ENCODE measurements at places on chromosomes 12 and 14.

DNA sequence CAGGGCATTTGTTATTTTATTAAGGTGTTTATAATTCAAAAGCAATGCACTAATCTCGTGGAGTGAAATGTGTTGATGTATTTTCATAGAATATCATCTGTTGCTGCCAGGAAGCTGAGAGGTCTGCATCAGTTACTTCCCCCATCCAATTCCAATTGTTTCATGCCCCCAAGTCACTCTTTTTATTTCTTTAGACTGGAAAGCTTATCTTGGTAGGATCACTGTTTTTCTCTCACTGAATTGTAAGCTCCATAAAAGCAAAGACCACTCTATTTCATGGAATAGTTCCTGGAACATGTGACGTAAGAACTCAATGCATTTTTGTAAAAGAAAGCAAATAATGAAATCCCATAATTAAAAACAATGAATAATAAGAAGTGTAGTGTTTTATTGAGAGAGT is 420.2 kb downstream of the TRHDE start:
- no peak for DNase-seq

GRCh38 chr12:121628037-121628436 is 1.7 kb downstream of the ORAI1 start:
- DNase-seq, result no peak

DNA sequence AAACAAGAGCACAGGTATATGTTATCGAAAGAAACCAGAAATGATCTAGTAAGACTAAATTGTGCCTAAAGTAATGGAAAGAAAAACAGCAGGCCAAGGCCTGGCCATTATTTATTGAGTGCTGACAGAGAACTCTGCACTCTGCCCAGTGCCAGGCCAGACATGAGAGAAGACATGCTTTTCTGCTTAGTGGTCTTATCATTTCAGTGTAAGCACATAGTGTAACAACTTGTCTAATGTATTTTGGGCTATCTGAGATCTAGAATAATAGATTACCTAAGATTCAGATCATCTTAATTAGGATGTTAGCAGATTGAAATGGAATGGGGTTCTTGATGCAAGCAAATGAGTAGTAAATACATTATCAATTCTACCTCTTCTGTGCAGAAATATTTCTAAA is 278.3 kb downstream of the AKAP6 start:
- no peak for DNase-seq

DNA sequence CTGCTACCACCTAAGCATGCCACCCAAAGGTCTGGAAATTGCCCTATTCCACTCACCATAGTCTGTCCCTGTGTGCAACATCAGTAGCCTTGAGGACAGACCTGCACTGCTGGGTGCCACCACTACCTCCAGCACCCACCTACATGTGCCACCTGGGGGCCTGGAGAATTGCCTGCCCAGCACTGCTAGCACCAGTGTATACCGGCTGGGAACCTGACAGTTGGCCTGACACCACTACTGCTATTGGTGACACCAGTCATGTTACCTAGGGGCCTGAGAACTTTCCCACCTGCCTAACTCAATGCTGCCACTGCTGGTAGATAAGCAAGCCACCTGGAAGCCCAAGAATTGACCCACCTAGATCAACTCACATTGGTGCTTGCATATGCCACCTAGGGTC is 60.8 kb downstream of the CD163L1 start:
- DNase-seq, result no peak

- no peak for DNase-seq
Observed at GRCh38 chr12:46830731-46831334, 5.0 kb upstream of the SLC38A4 start.

DNA sequence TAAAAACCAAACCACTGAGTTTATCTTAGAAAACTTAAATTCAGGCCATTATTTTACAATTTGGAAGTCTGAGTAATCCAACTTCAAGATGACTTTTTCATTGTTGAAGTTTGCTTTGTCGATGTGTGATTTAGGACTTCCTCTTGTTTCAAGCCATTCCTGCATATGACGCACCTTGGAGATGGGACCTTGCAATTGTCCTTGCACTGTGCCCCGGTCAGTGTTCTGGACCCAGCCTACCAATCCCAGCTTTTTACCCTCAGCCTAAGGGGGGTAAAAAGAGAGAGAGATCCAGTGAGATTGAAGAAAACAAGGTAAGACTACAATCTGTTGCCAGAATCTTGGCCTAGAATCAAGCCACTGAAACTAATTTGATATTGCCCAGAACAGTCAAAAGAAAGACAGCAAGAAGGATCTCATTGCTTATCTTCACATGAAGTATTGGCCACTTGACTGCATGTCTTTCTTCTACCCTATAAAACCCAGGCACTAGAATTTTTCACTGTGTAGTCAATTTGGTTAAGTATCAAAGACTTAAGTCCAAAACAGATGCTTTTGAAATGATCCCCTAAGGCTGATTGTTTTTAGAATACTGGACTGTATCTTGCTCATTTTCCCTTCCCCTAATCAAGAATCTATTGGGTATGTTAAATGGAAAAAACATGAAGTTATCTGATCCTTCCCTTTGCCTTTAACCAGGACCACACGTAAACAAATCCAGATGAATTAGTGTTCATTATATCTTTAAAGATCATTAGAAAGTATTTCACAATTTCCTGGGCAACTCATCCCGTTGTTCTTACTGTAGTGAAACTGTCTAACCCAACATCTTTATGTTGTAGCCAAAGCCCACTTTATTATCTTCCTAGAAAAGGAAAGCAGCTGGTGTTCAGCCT is 2.4 kb upstream of the MLH3 start:
- no peak for DNase-seq

GRCh38 chr12:50706606-50707005 is 57.3 kb upstream of the ATF1 start:
- no peak for DNase-seq

- no peak for DNase-seq
Observed at GRCh38 chr14:29832042-29832441, 95.6 kb downstream of the PRKD1 start.

- DNase-seq, result no peak
Observed at GRCh38 chr12:24356240-24356804, 406.9 kb upstream of the SOX5 start.

DNA sequence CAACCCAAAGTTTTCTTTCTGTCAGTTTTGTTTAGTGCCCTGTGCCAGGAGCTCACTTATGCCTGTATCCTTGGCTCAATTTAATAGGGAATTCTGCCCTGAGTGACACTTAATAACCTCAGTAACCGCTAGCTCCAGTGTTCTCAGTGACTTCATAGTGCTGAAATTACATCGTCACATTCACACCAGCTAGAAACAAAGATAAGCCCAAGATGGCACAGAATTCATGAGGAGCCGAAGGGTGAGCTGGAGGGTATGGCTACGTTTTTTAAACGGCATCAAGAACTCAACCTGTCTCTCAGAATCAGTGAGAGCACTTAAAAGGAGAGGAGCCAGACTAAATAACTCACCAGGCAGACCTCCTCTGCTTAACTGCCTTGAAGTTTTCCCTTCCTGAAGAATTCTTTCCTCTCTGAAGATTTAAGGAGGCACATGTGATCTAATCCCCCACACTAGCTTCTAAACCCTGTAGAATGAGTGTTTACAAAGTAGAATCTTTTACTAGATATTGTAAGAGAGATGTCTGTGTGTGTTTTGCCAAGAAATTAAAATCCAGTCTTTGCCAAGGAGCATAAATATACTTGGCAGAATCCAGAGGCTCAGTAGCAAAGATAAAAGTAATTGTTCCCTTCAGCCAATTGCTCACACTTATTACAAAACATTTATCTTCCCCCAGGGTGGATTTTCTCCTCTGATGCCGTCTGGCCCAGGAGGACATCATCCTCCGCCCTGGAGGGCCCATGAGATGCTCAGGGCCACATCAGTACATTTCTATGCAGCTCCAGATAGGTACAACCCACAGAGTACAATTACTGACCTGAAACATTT is 37.3 kb downstream of the PTGER2 start:
- DNase-seq, result no peak

- DNase-seq, result no peak
Observed at GRCh38 chr12:116050275-116050674, 227.2 kb downstream of the MED13L start.

DNA sequence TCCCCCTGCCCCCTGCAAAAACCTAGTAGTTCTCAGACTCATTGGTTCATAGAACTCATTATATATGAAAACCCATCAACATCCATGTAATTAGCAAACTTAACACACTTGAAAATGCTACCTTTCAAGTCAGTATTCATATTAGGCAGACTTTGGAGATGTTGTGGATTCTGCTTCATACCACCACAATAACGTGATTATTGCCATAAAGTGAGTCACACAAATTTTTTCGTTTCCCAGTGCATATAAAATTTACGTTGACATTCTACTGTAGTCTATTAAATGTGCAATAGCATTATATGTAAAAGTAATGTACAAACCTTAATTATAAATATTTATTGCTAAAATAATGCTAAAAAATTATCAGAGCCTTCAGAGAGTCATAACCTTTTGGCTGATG is 654.0 kb downstream of the DIO2 start:
- no peak for DNase-seq

DNA sequence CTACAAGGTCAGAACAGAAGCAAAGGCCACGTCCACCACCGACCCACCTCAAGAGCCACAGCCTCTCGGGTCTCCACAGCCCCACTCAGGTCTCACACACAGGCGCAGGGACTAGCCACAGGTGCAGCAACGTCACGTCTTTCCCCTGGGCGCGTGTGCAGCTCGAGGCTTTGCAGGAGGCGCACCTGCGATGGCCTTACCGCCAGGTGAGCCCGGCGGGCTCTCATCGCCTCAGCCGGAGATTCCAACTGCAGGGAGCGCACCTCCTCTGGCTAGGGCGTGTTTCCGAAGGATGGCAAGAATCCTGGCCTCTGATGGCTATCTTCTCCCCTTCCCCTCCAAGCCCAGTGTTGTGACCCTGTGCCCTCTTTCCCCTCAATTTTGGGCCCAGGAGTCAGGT is at the start of gene HIGD1C:
Gene HIGD1C, plus strand, starts transcription at position 35 of the 400 bp plus-strand sequence. CDS start 1,455 bp downstream, outside the sequence.
- DNase-seq, result no peak

GRCh38 chr12:70722584-70723343 is 85.5 kb upstream of the PTPRB start:
- no peak for DNase-seq

DNA sequence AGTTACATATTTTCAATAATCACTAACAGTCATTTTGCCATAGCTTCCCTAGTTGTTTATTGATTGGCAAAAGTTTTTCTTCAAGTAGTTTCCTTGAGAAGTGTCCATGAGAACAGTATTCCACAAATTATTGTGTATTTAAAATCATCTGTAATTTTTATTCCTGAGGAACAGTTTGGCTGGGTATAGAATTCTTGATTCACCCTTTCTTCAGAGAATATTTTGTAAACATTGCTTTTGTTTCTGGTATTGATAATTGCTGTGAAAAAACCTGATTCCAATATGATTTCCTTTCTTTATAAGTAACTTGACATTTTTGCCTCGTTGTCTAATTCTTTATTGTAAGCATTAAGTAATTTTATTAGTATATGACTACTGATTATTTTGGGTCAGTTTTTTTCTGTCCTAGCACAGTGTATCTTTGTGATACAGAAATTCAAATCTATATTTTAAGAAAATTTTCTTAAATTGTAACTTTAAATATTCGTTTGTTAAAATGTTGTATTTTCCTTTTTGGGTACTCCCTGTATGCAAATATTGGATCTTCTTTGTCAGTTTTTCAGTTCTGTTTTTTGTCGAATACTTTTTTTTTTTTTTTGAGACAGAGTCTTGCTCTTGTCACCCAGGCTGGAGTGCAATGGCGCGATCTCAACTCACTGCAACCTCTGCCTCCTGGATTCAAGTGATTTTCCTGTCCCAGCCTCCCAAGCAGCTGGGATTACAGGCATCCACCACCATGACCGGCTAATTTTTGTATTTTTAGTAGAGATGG is 162.0 kb upstream of the ATP2B1 start:
- no peak for DNase-seq

- no peak for DNase-seq
Observed at GRCh38 chr12:4164559-4165558, 108.7 kb upstream of the CCND2 start.

GRCh38 chr14:50008562-50008961 is 107.8 kb downstream of the VCPKMT start:
- no peak for DNase-seq

DNA sequence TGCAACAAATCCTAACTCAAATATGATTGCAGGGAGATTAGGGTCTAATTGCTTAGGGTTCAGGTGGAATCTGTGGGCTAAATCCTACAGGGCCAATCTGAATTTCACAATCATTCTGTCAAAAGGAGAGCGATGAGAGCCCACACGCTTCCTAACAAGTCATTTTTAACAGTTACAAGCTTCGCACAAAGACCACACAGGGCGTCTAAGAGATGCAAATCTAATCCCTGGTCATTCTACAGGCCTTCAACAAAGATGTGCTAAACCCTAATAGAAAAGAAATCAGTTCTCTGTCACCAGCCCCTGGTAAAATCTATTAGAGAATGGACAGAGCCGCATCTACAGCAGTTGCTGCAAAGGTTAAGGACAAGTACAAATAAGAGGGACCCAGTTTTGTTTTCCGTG is 15.3 kb downstream of the NKX2-1 start:
- no peak for DNase-seq

- DNase-seq, result no peak
Observed at GRCh38 chr12:30025317-30025716, 241.6 kb upstream of the TMTC1 start.

GRCh38 chr12:6333566-6333965 is 8.3 kb downstream of the TNFRSF1A start:
- DNase-seq, result no peak

DNA sequence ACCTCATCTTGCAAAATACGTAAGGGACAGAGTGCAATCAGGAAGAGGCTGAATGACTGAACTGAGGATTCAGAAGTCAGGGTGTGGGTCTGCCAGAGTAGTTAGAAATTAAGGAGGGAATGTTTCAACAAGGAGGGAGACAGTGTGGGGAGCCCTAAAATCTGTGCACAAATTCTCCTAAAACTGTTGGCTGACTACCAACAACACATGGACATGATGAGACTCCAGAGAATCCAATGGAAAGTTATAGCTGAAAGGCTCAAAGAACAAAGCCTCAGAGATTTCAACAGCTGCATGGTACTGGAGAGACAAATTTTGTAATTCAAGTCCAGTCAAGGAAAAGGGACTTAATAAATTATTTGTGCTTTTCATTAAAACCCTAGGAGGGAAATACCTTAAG is 36.1 kb upstream of the NEDD1 start:
- DNase-seq, result no peak

DNA sequence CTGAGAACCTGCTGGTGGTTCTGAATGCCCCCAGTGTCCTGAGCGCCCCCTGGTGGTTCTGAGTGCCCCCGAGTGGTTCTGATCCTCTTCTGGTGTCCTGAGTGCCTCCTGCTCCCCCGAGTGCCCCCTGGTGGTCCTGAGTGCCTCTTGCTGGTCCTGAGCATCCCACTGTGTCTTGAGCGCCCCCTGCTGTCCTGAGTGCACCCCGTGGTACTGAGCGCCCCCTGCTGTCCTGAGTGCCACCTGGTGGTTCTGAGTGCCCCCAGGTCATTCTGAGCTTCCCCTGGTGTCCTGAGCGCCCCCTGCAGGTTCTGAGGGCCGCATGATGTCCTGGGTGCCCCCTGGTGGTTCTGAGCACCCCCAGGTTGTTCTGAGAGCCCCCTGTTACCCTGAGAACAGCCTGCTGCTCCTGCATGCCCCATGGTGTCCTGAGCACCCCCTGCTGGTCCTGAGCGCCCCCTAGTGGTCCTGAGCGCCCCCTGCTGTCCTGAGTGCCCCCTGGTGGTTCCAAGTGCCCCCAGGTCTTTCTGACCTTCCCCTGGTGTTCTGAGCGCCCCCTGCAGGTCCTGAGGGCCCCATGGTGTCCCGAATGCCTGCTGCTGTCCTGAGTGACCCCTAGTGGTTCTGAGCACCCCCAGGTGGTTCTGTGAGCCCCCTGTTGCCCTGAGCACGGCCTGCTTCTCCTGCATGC is 1165.4 kb downstream of the TMEM121 start:
- DNase-seq, result peak; percentile 10

- no peak for DNase-seq
Observed at GRCh38 chr12:46499226-46499625, 126.7 kb upstream of the SLC38A2 start.

Data from stimulated activated CD8-positive, alpha-beta memory T cell treated with anti-CD3 and anti-CD28 coated beads, Interleukin-4, amount 100 ng/mL, for 1 hour (primary cell).